WTC11 (cell line): ENCODE measurements at places on chromosomes 4 and X. TPM values are rescaled to one million over a fixed set of nuclear protein-coding genes. Genes with fewer than 3 reads are reported as not detected.

The GAGE12E gene
- not detected in 3 replicates for total RNA-seq

- no peak for DNase-seq
Observed at GRCh38 chrX:133359466-133359865, 55.8 kb downstream of the GPC4 start.

The EXOC1L gene
- total RNA-seq = not detected in 3 replicates

The GUCY1A1 gene
- 0.11 to 0.20 TPM in 2 of 3 replicates, not detected in the other for total RNA-seq

DNA sequence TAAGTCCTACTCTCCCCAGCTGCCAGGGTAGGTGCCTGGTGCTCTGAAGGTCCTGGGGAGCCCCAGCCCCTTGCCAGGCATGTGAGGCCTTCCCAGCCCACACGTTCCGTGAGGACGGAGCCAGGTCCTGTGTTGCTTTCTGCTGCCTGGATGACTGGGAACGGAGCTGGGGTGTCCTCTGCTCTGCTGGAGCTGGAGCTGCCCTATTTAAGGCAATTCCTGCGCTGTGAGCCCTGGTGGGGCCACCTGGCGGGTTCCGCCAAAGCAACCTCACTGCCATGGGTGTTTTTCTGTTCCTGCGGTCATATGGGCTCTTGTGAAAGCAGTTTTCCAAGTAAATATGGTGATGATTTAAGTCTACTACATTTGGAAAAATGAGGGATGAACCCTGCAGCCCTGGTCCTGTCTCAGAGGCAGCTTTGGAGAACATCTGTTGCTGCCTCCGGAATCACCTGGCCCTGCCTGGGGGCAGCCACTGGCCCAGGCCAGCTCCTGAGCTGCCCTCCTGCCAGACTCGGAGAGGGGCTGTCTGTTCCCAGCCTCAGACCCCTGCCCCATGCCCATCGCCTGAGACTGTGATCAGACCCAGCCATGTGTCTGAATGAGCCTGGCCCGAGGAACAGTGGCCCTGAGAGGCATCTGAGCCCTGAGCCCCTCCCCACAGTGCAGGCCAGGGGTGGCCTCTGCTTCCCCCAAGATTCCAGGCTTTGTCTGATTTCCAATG is 33.2 kb downstream of the FGFRL1 start:
- no peak for DNase-seq

- no peak for DNase-seq
Observed at GRCh38 chr4:153566631-153567150, 100.5 kb downstream of the TMEM131L start.

- no peak for DNase-seq
Observed at GRCh38 chr4:10353110-10353509, 104.1 kb downstream of the ZNF518B start.

- DNase-seq = no peak
Observed at GRCh38 chr4:2073808-2074481, 14.8 kb downstream of the NAT8L start.

The FGD1 gene
- total RNA-seq = 32.8 to 36.3 TPM (median 33.7 TPM) in 3 replicates

The TMLHE gene
- 10.8 to 13.8 TPM (median 11.2 TPM) in 3 replicates for total RNA-seq

- DNase-seq = no peak
Observed at GRCh38 chr4:125808570-125808969, 493.8 kb downstream of the FAT4 start.

GRCh38 chr4:136863756-136864155 is 668.5 kb downstream of the PCDH18 start:
- DNase-seq = no peak

The ABCD1 gene
- 9.1 to 10.4 TPM (median 9.5 TPM) in 3 replicates for total RNA-seq

DNA sequence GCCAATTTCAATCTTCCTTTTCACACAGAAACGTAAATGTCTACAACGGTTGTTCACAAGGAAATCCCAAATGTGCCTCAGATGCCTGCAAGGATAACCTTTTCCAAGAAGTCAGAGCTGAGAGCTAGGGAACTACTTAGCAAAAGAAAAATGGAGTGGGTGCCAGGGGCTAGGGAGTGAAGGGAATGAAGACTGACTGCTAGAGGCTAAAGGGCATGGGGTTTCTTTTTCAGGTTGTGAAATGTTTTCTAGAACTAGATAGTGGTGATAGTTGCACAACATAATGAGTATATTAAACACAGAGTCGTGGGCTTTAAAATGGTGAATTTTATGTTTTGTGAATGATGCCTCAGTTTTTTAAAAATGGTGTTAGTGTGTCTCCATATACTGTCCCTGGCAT is 53.4 kb downstream of the CD99L2 start:
- DNase-seq = no peak

DNA sequence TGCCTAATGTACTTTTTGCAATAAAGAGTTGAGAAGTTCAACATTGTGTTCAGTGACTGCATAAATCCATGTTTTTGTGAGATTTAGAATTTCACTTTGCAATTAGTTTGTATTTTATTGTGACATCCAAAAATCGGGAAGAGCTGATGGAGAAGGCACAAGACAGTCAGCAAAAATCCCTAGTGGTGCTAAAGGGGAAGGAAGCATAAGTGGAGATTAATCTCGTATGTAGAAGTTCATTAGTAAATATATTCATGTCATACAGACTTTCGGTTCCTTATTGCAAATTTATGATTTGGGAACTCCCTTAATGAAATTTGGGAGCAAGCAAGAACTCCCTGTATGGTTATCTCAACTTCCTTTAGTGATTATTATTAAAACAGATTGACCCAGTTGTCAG is 57.8 kb upstream of the SLC39A8 start:
- DNase-seq = no peak

GRCh38 chr4:148778980-148779675 is 336.9 kb upstream of the NR3C2 start:
- DNase-seq = no peak

- no peak for DNase-seq
Observed at GRCh38 chr4:8819019-8819418, 52.6 kb downstream of the HMX1 start.

The C4orf51 gene
- total RNA-seq = 7.8 to 15.4 TPM (median 8.6 TPM) in 3 replicates

GRCh38 chr4:148283665-148284064 is 158.5 kb downstream of the NR3C2 start:
- DNase-seq = no peak

DNA sequence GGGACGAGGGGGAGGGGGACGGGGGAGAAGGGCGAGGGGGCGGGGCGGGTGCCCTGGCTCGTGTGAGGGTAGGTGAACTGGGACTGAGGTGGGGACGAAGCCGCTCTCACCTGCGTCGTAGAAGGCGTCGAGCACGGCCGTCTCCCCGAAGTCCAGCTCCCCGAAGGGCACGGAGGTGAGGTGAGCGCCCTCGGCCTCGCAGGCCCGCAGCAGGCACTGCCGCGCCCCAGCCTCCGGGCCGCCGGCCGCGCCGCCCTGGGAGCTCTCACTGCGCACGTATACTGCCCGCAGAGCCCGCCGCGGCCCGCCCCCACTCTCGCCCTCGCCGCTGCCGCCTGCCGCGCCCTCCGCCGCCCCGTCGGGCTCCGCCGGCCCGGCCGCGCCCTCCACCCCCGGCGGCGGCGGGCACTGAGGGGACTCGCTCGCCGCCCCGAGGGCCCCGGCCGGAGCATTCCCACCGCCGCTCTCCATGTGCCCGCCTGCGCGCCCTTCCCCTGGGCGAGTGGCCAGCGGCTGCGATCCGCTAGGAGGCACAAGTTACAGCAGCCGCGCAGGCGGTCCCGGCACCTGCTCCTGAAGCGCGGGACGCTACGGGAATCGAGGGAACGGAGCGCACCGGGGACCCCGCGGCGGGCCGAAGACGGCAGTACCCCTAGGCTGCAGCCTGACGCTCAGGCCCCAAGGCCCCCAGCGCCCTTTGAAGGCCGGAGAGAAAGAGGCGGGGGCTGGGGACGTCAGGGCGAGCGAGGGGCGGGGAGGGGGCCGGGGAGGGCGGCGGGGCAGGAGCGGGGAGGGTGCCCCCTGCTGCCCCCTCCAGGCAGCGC is at the start of gene MAP3K15:
TSS of gene MAP3K15 (minus strand) at position 718 of the 824 bp plus-strand sequence. CDS start at position 471, 247 bp downstream.
- DNase-seq = peak; percentile 46

GRCh38 chr4:143417679-143418403 is 81.2 kb downstream of the GAB1 start:
- no peak for DNase-seq

- no peak for DNase-seq
Observed at GRCh38 chrX:55777596-55777995, 60.0 kb downstream of the RRAGB start.

The CCDC158 gene
- 0.05 to 0.15 TPM (median 0.07 TPM) in 3 replicates for total RNA-seq

GRCh38 chr4:186948361-186949242 is 224.9 kb upstream of the FAT1 start:
- peak; percentile 68 for DNase-seq

- no peak for DNase-seq
Observed at GRCh38 chrX:75303795-75304194, 29.9 kb downstream of the UPRT start.

DNA sequence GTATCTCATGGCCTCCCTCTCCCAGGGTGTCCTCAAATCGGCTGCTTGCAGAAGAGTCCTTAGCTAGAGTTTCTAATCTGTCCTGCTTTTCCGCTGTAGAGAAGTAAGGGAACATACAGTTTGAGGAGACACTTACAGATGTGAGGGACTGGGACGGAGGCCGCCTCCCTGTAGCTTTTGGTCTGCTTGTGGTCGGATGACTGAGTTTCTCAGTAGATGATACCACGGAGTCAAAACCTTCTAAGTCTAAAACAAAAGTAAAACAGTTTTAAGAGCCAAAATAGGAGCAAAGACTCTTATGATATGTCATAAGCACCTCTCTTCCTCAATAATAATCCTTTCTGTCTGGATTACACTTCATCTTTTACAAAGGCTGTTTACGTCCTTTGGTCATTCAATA is 34.5 kb upstream of the MAP3K15 start:
- DNase-seq = no peak

DNA sequence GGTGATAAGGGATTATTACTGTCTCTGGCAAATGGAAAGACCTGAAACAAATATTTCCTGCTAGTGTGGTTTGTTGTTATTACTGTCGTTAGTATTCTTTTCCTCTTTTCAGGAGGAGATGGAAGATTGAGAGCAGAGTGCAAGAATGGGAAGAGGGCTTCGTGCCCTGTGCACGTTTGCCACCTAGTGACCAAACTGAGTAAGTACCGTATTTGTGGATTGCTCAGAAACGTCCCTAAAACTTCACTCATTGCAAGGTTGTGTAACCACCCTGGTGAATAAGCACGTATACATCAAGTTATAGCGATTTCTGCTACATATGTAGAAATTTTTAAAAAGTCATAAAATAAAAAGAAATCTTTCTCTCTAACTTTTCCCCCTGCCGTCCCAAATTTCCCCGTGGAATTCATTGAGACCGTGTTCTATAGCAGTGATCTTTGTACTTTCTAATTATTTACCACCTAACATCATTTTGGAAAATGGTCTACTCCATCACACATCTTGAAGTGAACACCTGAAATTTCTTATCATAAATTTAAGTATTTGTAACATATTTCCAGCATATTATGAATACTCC is 24.3 kb downstream of the LINC00632 start:
- peak; percentile 11 for DNase-seq

DNA sequence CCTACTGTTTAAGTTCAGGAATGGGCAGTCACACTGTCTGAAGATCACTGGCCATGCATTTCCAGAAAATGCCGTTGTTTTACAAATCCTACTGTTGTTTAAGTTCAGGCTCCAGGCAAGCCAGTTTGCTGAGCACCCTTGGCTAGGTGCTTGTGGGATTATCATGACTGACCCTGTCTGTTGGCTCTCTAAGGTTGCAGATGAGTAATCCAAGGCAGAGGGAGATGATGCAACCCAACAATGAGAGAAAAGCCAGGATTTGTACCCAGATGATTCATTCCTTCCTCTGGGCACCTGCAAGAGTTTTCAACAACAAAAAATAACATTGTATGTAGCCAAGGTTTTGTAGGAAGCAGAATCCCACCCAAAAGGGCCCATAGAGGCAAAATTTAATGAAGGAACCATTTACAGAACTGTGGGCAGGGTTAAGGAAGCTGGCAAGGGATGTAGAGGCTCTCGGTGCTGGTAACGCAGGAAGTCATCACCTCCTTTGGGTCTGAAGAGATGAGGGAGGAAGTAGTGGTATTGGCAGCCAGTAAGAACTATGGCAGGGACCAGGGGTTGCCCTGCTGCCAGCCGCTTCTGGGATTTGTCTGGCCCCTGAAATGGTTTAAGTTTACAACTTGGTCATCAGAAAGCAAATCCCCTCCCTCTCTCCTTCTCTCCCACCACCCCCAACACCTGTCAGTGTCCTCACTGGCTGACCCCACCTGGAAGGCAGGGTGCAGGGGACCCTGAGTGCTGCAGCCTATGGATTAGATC is 54.8 kb downstream of the MSX1 start:
- no peak for DNase-seq

The HOPX gene
- total RNA-seq = 0.26 to 0.87 TPM (median 0.27 TPM) in 3 replicates
